ENCODE measurements at places on chromosomes 4 and X. TPM values are rescaled to one million over a fixed set of nuclear protein-coding genes. Genes with fewer than 3 reads are reported as not detected.

DNA sequence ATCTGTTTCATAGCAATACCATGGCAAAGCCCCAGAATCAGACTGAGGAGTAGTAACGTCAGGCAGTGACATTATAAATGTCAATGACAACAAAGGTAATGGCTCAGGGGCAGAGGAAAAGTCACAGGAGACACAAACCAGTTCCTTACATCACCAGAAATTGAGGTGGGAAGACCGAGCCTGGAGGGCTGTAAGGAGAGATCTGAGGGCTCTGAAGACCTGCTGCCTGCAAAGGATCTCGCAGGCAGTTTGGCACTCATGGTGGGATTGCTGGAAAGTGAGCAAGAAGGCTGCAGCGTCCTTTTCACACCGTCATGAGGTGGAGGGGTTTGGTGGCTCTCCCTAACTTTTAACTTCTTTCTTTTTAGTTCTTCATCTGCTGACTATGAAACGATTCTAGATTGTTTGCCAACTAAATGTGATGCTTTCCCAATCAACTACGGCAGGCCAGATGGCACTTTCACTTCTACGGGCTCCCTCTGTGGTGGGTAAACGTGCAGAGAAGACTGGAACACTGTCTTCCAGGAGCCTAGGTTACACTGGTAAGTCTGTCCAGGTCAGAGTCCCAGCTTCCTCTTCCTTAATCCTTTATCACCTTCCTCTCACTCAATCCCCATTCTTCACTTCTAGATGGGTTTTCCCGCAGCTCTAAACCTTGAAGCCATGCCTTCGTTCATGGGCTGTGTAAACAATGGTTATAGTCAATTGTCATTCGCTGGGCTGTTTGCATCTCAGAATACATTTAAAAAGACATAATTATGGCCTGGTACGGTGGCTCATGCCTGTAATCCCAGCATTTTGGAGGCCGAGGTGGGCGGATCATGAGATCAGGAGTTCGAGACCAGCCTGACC lies 58.2 kb downstream of the TBC1D9 start:
- H3K4me3 ChIP-seq, result no peak overlapping the region
- H3K36me3 ChIP-seq, result no peaks in the 10 kb centered on the region
- H3K4me1 ChIP-seq, result no peaks in the 10 kb centered on the region

DNA sequence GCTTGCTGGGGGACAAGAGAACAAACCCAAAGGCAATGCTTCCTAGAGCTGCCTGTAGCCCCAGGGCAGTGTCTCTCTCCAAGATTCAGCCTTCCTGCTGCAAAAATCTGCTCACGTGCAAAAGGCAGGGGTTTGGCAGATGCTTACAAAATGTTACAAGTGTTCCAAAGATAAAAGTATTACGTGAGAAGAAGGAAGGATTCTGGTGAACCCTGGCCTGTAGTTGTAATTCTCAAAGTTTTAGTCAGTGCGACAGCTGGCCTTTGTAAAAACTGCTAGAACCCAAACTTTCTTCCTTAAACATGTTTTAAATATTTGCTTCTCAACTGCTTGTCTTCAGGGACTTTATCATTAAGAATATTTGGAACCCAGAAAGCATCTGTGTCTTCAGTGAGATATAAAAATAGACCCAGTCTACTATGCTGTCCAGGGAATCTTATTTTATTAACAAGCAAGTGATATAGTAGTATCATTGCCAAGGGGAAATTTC lies 232.3 kb downstream of the FRMPD4 start:
- no peak overlapping the region for H3K4me3 ChIP-seq
- no peaks in the 10 kb centered on the region for H3K27me3 ChIP-seq
- no peak overlapping the region for H3K27ac ChIP-seq
- DNase-seq, result no peak
- no peaks in the 10 kb centered on the region for H3K36me3 ChIP-seq

GRCh38 chrX:119107206-119107605 lies 20.4 kb downstream of the KIAA1210 start:
- no peak overlapping the region for H3K4me3 ChIP-seq

GRCh38 chrX:136125106-136125505 lies 22.2 kb upstream of the FHL1 start:
- H3K4me1 ChIP-seq, result no peaks in the 10 kb centered on the region
- DNase-seq, result no peak
- no peak overlapping the region for H3K27ac ChIP-seq
- no peak overlapping the region for H3K4me3 ChIP-seq
- no peaks in the 10 kb centered on the region for H3K27me3 ChIP-seq

The FAAH2 gene
- 17.8 TPM for polyA plus RNA-seq

The ADH1A gene
- polyA plus RNA-seq, result 0.19 TPM

DNA sequence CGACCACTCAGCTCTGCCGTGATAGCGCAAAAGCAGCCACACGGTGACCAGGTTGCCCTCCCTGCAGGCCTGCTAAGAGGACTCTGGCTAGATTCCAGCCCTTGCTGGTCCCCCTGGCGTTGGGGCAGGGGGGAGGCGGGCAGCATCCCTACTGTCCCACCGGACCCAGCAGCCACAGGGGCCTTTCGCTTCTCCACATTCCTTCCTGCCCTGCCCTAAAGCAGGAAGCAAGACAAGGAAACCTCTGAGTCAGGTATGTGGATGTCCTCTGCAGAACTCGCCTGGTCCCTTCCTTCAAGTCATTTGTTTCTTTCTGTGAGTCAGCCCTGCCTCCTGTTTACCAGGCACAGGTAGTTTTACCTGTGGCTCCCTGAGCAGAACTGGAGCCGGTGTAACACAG lies 60.2 kb upstream of the CLDN34 start:
- no peak overlapping the region for H3K4me3 ChIP-seq
- H3K4me1 ChIP-seq, result no peaks in the 10 kb centered on the region
- H3K27me3 ChIP-seq, result no peaks in the 10 kb centered on the region
- no peaks in the 10 kb centered on the region for H3K36me3 ChIP-seq
- DNase-seq, result no peak

The TBX22 gene
- not detected for polyA plus RNA-seq

The SRPX gene
- 16.9 TPM for polyA plus RNA-seq

DNA sequence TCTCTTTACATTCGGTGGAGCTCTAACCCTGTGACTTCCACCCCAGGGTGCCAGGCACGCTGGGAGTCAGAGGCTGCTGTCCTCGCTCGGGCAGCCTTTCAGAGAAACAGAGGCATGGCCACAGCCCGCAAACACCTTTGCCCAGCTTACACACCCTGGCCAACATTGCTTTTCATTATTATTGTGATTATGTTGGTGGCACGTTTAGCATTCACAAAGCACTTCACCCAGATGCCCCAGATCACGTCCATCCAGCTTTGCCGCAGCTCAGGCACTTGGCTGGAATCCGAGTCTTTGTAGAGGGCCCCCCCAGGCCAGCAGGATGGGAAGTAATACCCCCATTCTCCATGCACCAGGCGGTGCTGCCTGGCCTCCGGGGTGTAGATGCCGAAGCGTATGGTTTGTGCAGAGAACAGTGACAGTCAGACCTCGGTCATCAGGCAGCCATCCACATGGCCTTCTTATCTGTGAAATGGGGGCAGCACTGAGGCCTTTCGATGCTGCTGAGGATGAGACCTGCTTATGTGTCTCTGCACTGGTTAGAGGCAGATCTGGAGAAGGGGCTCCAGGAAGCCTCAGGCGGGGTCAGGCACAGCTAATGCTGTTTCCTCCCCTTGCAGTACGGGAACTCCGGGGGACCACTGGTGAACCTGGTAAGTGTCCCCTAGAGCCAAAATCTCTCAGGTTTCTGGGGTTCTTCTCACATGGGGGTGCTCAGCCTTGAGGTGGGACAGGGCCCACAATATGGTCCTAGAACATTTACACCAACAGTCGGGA lies 22.3 kb downstream of the HTRA3 start:
- H3K36me3 ChIP-seq, result no peaks in the 10 kb centered on the region
- no peak for DNase-seq
- H3K4me3 ChIP-seq, result no peak overlapping the region
- no peaks in the 10 kb centered on the region for H3K27me3 ChIP-seq
- H3K27ac ChIP-seq, result no peak overlapping the region

The MMGT1 gene
- 1.4 TPM for polyA plus RNA-seq

DNA sequence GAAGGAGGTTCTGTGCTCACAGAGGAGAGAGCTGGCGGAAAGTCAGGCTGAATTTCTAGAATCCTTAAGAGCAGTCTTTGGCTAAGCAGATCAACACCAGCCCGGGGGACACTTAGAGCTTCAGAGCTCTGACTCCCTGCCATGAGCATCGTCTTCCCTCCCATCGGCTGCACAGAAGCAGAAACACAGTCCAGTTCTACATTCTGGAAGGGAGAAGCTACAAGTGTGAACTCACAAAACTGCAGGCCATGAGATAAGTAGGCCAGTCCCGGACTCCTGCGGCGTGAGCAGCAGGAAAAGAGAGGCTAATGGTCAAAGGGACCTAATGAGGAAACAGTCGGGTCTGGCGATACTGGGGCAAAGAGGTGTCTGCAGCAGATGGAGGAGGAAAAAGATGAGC lies 211.5 kb downstream of the DHX15 start:
- no peak overlapping the region for H3K4me3 ChIP-seq
- no peak for DNase-seq
- no peaks in the 10 kb centered on the region for H3K27me3 ChIP-seq
- no peaks in the 10 kb centered on the region for H3K36me3 ChIP-seq

The WAS gene
- polyA plus RNA-seq, result 0.92 TPM

DNA sequence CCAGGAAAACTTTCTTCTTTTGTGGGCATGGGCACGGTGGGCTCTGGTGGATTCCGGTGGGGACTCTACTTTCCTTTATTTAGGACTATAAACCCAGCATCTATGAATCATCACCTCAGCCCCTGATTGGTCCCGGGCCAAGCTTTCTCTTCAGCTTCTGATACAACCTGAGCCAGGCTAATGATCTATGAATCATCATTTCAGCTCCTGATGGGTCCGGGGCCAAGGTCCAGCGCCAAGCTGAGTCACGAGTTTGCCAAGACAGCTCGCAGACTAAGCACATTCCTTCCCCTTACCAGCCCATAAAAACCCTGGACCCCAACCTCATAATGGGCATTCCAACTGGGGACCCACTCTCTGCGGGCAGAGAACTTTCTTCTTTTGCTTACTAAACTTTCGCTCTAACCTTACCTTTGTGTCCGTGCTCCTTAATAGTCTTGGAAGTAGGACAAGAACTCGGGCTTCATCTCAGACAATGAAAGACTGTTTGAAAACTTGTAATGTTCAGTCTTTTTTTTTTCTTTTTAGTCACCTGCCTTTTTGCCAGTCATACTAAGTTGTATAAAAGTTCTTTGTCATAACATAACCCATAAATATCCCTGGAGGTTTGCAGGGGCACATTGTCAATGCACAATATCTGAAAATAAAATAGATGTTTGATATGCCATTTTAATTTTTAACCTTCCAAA lies 904.9 kb upstream of the EPHA5 start:
- H3K4me1 ChIP-seq, result no peaks in the 10 kb centered on the region
- H3K36me3 ChIP-seq, result no peaks in the 10 kb centered on the region
- H3K27me3 ChIP-seq, result no peaks in the 10 kb centered on the region
- H3K27ac ChIP-seq, result no peak overlapping the region

- H3K4me1 ChIP-seq, result no peaks in the 10 kb centered on the region
- H3K27me3 ChIP-seq, result peaks cover 9% of the 10 kb centered on the region
- H3K4me3 ChIP-seq, result no peak overlapping the region
- H3K27ac ChIP-seq, result no peak overlapping the region
- DNase-seq, result no peak
Observed at GRCh38 chrX:133840415-133840814, 145.0 kb downstream of the GPC3 start.

DNA sequence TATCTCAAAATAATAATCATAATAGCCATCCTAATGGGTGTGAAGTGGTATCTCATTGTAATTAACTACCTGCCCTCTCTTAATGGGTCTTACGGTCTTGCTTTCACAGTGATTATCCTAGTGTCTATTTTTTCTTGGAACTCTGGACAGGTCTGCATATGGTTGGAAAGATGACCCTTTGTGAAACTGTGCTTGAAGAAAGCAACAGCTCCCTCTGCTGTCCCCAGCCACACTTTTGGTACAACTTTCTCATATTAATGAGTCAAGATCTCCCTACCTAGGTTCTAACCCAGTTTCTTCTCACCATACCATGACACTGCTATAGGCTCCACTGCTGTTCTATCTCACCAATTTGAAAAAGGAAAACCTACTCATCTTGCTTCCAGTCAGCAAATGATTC lies 2.4 kb downstream of the TFDP3 start:
- H3K36me3 ChIP-seq, result no peaks in the 10 kb centered on the region
- DNase-seq, result no peak
- H3K4me1 ChIP-seq, result no peaks in the 10 kb centered on the region
- no peak overlapping the region for H3K27ac ChIP-seq
- H3K4me3 ChIP-seq, result no peak overlapping the region

DNA sequence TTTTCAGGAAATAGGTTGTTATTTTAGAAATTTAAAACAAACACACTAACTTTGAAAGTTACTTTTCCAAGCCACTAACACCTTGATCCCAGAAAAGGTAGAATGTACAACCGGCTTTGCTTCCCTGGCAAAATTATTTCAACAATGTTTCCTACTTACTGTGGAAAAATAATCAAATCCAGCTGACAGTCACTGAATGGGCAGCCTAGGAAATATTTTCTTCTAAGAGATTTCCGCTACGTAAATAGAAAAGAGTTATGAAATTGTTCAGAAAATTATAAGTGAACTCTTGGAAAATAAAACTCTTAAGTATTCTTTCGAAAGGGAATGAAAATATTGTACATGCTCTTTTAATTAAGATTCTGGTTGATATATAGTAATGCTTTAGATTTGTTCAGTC lies 195.7 kb downstream of the GASK1B start:
- H3K4me3 ChIP-seq, result no peak overlapping the region
- no peak for DNase-seq
- H3K4me1 ChIP-seq, result no peaks in the 10 kb centered on the region
- H3K27ac ChIP-seq, result no peak overlapping the region
- H3K27me3 ChIP-seq, result no peaks in the 10 kb centered on the region
- no peaks in the 10 kb centered on the region for H3K36me3 ChIP-seq

The VCX2 gene
- not detected for polyA plus RNA-seq

- H3K27me3 ChIP-seq, result no peaks in the 10 kb centered on the region
- no peak overlapping the region for H3K27ac ChIP-seq
- H3K36me3 ChIP-seq, result no peaks in the 10 kb centered on the region
Observed at GRCh38 chr4:53545942-53546581, 45.2 kb downstream of the LNX1 start.

Measured in pancreas (tissue), 10 donors.